ENCODE measurements at places on chromosomes 2 and 18.

DNA sequence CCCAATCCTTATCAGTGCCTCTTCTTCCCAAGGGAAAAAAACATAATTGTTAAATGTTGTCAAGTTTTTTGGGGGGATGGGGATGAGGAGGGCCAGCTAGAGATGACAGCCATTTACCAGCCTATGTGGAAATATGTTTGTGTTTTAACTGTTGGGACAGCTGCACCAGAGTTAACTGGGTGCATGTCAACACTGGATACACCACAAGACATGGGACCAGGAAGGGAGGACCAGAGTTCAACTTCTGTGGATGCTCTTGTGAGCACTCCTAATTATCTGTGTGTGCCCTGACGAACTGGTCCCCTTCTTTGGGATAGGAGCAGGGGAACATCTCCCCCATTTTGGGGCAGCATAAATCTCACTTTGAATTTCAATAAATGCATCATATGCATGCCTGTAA lies 66.1 kb upstream of the FZD5 start:
- DNase-seq, result no peak

GRCh38 chr2:66888246-66888645 lies 453.3 kb downstream of the MEIS1 start:
- no peak for DNase-seq

DNA sequence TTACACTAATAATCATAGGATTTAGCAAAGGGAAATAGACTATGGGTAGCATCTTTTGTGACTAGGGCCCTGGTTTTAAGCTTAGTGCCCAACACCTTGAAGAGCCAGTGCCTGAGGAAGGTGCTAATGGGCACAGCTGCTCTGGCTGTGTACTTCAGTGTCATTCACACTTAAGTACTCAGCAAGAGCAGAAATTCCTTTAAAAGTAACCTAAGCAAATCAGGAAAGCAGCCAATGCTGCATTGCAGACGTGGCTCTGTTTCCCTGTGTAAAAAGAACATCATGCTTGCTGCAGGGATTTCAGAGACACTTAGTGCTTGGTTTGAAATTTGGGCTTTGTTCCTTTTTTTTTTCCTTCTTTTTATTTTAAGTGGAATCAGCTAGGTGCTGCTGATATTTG lies 505.4 kb downstream of the SUCLG1 start:
- DNase-seq, result no peak

DNA sequence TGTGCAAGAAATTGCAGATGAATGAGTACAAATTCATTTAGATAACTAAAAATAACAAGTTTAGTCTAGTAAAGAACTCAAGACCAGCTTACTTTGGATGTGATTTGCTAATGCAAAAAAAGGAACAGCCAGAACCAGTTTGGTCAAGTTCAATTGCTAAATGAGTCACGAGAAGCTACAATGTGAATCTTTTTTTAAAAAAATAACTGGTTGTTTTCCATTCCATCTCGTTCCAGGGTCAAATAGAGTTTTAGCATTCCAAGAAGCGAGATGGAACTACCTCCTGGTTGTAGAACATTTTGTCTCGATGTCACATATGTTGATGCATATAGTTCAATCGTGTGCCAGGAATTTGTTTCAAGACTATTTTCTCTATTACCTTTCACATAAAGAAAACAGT lies 65.0 kb upstream of the IKZF2 start:
- no peak for DNase-seq

DNA sequence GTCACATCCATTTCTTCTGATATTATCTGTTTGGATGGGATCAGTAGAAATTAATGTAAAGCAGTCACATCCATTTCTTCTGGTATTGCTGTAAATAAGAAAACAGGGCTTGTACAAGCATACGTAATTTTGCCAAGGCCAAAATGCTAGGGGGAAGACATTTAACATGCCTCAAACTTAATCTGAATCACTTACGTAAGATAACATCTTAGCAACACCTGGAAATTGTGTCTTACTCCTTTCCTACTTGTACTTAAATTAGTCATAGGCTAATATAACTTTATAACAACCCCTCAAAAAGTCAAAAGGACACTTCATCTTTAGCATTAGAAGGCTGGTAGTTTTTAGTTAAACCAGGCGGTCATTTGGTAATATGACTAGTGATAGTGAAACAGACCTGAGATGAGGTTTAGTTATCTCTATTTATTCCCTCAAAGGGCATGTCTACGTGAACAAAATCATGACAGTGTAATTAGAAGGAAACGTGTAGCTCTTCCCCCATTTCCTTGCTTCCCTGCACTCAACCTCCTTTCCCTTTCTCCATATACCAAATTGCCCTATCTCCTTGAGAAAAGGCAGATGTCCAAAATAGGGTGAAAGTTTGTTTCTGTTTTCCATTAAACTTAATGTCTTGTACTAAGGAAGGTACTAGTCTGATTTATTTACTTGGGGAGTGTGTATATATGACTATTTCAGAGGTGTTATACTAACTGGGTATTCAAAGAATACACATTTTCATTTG lies 99.3 kb upstream of the FZD5 start:
- DNase-seq, result no peak

DNA sequence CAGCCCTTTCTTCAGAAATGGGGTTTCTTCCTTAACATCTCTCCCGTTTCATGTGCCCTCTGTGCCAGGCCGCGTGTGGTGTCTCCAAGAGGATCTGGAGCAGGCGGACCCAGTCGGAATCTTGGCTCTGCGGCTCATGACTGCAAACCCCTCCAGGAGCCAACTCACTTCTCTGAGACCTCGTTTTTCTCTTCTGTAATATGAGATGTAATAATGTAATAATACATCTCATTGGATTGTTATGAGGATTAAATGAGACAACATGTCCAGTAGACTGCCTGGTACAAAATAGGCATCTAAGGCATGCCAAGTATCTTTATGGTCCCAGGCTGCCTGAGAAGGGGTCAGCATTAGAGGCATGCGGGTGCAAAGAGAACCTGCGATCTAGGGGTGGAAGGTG lies 221.3 kb upstream of the REV1 start:
- no peak for DNase-seq

DNA sequence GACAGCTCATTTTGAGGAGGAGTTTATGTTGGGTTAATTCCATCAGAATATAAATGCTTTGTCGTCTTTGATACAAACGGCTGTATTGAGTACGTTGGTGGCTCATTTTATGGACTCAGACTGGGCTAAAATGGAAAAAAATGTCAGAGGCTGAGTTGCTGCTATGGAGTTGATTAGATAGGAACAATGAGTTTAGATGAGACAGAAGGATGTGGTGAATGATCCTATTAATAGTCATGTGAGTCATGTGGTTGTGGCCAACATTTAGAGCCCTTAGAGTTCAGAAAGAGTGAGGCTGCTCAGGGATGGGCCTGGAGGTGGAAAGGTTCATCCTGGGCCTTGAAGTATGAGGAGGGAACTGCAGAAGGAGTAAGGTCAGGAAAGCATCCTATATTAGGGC lies 434.2 kb downstream of the MEIS1 start:
- DNase-seq, result no peak

GRCh38 chr18:48099481-48100164 lies 169.2 kb upstream of the SMAD2 start:
- DNase-seq, result no peak

- no peak for DNase-seq
These were observed 114.3 kb upstream of the SLC66A3 start for GRCh38 chr2:11040992-11041391.

DNA sequence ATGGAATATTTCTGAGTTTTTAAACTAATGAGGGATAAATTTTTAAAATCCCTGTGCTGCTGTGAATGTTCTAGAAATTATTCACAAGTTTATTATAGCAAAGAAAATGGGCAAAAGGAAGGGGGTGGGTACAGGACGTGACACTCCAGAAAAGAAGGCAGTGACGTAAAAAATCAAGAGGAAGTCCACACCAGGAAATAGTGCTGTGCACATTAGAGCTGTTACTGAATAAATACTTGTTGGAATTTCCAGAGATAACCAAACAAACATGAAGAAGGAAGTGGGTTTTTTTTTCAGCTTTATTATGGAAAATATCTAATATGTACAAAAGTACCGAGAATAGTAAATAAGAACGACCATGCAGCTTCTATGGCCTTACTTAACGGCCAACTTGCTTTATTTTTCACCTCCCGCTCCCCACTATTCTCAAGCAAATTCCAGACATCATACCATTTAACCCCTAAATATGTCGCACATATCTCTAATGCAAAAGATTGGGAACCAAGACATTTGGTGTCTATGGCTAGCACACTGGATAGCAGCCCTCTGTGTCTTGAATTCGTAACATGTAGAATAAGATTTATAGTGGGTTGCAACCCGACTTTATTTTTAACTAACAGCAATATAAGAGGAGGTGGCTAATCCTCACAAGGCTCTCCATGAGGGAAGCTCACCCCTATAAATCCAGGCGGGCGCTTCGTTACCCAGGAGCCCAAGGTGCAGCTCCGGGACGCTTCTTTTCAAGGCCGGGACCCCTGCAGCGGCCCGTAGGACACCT lies 580 bp upstream of the NDUFV2 start:
- DNase-seq, result no peak

DNA sequence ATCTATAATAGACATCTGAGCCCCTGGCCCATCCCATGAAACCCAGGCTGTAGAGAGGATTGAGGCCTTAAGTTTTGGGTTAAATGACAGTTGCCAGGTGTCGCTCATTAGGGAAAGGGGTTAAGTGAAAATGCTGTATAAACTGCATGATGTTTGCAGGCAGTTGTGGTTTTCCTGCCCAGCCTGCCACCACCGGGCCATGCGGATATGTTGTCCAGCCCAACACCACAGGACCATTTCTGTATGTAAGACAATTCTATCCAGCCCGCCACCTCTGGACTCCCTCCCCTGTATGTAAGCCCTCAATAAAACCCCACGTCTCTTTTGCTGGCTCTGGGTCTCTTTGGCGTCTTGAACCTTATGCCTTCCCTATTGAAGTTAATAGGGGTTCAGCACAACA lies 110.7 kb downstream of the XRCC5 start:
- no peak for DNase-seq

- DNase-seq, result no peak
These were observed 695.3 kb downstream of the SATB2 start for GRCh38 chr2:198762441-198762840.

GRCh38 chr2:170895023-170895757 lies 33.9 kb upstream of the GORASP2 start:
- no peak for DNase-seq

DNA sequence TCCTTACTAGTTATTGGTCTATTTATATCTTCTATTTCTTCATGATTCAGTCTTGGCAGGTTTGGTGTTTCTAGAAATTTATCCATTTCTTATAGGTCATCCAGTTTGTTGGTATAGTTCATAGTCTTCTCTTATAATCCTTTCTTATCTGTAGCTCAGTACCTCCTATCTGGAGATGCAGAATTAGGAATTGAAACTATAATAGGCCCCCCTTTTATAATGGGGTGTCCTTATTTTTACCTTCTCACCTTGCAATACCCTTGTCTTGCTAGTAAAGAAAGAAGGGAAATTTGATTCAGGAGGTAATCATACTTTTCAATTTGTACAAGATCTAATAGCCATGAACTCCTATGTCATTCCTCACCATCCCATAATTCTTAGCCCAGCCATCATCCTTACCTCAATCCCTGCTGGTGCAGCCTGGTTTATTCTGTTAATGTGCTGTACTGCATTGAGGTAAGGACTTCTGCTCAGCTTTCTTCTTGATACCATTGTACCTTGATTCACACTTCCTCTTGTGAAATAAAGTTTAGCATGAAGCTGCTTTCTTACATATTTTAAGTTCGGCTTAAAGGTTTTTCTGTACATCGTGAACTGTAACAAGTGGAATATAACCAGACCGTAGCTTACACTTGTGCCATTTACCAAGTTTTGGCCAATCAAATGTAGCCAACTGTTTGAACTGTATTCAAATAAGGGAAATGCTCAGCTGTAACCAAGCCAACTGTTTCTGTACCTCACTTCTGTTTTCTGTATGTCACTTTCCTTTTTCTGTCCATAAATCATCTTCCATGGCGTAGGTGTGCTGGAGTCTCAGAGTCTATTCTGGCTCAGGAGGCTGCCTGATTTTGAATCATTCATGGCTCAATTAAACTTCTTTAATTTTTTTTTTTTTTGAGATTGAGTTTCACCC lies 40.1 kb upstream of the PTH2R start:
- no peak for DNase-seq

- DNase-seq, result peak; percentile 2
These were observed 123.2 kb downstream of the TMEM17 start for GRCh38 chr2:62382757-62383156.

DNA sequence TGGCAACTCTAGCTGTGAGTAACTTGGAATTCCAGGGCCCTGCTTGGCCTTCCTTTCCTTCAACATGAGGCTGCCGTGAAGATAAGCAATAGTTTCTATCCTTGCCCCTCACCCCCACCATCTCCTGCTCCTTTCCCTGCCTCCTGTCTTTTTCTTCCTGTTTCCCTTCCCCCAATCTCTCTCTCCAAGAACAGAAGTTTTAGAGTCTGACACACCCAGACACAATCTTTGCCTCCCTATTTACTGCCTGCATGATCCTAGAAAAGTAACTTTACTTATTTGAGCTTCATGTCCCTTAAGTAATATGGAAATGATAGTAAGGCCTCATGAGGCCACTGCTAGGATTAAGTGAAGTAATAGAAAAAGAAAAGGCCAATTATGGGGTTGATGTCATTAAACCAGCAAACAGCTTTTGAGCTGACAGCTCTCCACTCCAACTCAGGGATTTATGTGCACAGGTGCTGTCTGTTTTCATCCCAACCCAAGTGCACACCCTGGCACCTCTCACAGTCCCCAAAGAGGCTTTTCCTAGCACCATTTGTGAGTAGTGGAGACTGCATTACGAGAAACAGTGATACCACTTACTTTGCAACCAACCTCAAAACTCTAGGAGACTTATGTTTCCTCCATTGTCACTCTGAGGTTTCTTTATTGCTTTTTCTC lies 123.7 kb upstream of the SIX3 start:
- peak; percentile 78 for DNase-seq

DNA sequence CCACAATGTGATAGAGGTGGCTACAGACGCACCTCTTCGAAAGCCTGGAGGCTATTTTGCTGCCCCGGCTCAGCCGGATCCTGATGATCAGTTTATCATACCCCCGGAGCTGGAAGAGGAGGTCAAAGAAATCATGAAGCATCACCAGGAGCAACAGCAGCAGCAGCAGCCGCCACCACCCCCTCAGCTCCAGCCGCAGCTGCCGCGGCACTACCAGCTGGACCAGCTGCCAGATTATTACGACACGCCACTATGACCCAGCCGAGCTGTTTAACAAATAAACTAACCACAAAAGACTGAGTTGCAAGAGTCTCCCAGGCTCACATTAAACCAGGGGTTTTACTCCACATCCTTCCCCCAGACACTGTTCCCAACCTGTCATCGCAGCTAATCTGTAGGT lies 263.8 kb downstream of the PHLPP1 start:
- no peak for DNase-seq

- DNase-seq, result no peak
These were observed 785 bp downstream of the CLASP1 start for GRCh38 chr2:121648206-121649148.

Data from NCI-H187 treated with DMSO at 0.1 percent for 48 hours (cell line).